ENCODE measurements at places on chromosomes 7 and 10.

DNA sequence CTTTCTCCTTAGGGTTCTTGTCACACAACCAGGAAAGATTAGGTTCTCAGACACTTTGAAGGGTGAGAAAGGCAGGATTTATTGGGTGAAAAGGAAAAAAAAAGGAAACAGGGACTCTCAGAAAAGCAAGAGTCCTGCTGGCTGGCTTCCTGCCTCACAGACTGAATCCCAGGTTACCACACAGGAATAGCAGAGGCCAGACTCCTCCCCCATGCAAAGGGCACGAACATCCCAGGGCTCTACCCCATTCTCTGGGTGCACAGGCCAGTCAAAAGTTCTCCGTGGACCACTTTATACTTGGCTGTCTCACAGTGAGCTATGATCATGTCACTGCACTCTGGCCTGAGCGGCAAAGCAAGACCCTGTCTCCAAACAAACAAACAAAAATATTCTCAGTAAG, 42.6 kb downstream of the HOXA1 start:
- no peak for DNase-seq

- DNase-seq, result no peak
These were observed 35.0 kb upstream of the CPXM2 start for GRCh38 chr10:123926401-123927264.

GRCh38 chr7:116521046-116521664, 3.7 kb upstream of the CAV1 start:
- no peak for DNase-seq

- no peak for DNase-seq
These were observed 4.0 kb downstream of the AEBP1 start for GRCh38 chr7:44107961-44108767.

DNA sequence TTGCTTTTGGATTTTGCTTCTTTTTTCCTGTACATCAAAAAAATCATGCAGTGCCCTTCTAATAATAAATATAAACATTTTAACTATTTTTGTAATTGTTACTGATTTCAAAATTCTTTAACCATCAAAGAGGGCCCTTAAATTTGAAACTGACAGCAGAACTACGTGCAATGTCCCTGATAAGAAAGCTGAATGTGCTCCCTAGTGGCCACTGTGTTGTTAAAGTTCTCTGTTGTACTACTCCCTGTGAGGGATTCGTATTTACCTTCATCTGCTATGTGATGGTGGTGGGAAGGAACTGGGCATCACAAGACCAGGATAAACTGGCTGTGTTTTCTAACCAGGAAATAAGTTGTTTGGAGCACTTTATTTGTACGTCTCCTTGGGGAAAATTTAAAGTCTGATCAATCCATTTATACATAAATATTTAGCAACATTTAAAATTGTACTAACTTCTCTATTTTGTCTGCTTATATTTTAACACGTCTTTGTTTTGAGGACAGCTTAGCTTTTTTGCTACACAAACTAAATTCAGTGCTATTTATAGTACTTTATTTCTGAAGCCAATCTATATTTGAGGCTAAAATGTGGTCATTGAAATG, 322.4 kb downstream of the HGF start:
- no peak for DNase-seq

DNA sequence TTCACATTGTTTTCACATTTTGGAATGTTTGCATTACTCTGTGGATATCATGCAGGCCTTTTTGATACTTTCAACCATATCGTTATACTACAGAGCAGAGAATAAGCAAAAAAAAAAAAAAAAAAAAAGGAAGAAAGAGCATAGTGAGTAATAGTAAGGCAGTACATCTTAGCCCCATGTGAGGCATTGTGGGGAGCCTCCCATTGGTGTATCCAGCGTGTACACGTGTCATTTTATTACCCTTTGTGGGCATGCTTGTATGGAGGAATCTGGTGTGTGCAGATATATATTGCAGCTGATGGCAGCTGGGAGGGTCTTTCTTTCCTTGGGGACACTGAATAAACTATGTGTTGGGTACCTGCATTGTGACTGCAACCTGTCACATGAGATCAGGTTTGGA, 19.6 kb downstream of the R3HCC1L start:
- DNase-seq, result no peak

DNA sequence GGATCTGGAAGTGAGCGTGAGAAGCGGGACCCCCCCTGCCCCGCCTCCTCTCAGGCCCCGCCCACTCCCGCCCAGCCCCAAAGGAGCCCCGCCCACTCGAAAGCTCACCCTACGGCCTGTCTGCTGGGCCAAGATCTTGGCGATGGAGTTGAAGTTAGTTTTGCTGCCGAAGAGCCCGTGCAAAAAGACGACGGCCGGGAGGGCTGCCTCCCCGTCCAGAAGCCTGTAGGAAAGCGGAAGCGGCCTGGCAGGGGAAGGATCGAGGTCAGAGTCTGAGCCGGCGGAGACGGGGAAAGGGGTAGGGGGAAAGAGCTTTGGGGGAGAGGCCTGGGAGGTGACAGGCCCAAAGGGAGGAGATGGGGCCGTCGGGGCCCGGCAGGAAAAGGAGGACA, 386 bp downstream of the ABHD11 start:
- no peak for DNase-seq

- DNase-seq, result no peak
These were observed 54.0 kb downstream of the NEURL1 start for GRCh38 chr10:103547391-103547946.

- DNase-seq, result no peak
These were observed 1.4 kb upstream of the MUC17 start for GRCh38 chr7:101018271-101019167.

DNA sequence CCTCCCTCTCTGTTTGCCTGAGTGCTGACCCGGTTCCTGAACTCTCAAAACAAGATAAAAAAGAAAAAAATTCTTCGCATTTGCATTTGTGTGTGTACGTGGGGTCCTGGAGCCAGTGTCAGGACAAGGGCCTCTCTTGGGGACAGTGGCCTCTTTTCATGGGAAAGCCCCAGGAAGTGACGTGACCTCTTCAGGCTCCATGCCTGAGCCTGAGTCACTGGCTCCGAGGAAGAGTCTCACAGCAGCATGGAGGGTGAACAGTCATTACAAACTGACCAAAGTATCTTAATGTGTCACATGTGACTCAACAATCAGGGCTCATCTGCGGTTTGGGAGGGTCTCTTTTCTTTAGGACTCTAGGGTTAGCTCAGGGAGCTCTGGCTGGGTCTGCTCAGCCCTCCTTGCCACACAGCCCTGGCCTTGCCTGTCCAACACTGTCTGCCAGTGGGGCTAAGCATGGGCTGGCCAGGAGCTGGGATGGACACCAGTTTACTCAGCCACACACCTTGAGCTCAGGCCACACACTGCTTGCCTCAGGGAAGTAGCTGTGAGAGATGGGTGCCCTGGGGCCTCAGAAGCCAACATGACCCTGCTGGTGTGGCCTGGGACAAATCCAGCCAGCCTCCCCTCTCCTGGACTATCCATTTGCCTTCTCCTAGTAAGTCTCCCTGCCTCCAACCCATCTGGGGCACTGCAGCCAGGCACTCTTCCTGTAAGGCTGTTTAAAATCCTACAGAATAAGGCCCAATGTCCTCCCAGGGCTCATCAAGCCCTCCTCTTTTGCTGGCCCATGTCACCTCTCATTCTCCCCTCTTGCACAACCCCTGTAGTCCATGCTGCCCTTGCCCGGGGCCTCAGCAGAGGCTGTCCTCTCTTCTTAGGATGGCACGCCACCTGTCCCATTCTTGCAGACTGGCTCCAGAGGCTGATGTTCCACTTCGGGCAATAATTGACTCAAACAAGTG, 10.5 kb downstream of the TMEM273 start:
- DNase-seq, result no peak

- no peak for DNase-seq
These were observed 164.7 kb downstream of the GNAT3 start for GRCh38 chr7:80347173-80347572.

- DNase-seq, result no peak
These were observed 74.8 kb upstream of the SH2B2 start for GRCh38 chr7:102211590-102212550.

- no peak for DNase-seq
These were observed 228.1 kb downstream of the BAMBI start for GRCh38 chr10:28905371-28905770.

DNA sequence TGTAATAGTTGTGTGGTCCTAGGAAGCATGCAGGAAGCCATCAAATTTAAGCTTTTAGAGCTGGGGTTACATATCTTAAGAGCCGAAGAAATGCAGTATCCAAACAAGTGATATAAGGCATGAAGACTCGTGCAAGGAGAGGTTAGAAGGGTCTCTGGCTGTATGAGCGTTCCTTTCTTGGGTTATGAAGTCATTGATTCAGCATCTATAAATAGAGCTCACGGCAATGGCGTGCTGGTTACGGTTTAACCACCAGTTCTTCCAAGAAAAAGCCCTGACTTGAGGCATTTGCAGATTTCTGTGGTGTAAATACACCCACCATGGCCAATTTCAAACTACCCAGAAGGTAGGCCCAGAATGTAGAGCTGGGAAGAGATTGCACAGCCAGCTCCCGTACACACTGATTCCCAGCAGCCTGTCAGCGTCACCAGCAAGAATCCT, 72.0 kb upstream of the KAT6B start:
- DNase-seq, result no peak

GRCh38 chr7:102305414-102306268, 19.0 kb downstream of the SH2B2 start:
- DNase-seq, result no peak

DNA sequence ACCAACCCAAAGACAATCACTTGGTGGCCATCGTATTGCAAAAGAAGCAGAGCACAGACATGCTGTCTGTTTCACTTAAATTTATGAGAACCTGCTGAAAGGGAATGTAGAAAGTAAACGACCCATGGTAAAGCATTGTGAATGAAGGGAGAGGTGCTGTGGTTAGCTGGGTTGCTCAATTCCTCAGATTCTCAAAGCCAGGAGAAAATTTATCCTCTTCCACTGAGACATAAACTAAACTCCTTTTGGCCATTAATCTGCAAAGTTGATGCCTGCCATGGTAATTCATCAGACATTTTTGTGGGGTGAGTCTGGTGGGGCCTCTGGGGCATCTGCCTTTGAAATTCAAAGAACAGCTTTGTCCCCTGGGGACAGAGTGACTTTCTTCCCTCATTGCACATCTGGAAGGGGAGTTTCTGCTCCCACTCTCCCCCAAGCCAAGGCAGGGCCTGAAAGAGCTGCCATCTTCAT, 951.0 kb downstream of the LRMDA start:
- DNase-seq, result no peak

DNA sequence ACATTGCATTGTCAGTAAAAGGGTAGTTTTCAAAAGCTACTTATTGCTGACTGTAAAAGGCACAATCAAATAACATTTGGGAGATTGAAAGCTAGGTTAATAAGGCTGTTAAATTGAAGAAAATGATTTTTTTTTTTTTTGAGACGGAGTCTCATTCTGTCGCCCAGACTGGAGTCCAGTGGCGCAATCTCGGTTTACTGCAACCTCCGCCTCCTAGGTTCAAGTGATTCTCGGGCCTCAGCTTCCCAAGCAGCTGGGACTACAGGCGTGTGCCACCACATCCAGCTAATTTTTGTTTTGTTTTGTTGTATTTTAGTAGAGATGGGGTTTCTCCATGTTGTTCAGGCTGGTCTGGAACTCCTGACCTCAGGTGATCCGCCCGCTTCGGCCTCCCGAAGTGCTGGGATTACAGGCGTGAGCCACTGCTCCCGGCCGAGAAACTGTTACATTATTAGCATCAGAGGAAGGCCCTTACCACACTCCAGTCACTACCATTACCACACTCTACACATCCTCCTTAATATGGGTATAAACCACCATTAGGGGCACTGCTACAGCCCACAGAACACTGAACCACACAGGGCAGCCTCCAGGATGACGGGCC, 1.0 kb downstream of the CYP51A1 start:
- DNase-seq, result no peak

GRCh38 chr7:134176037-134176350, 48.9 kb downstream of the LRGUK start:
- DNase-seq, result no peak

- DNase-seq, result no peak
These were observed 501.6 kb downstream of the GALNT17 start for GRCh38 chr7:71633551-71634008.

- DNase-seq, result no peak
These were observed 91.8 kb downstream of the ARHGAP12 start for GRCh38 chr10:31836569-31837406.

DNA sequence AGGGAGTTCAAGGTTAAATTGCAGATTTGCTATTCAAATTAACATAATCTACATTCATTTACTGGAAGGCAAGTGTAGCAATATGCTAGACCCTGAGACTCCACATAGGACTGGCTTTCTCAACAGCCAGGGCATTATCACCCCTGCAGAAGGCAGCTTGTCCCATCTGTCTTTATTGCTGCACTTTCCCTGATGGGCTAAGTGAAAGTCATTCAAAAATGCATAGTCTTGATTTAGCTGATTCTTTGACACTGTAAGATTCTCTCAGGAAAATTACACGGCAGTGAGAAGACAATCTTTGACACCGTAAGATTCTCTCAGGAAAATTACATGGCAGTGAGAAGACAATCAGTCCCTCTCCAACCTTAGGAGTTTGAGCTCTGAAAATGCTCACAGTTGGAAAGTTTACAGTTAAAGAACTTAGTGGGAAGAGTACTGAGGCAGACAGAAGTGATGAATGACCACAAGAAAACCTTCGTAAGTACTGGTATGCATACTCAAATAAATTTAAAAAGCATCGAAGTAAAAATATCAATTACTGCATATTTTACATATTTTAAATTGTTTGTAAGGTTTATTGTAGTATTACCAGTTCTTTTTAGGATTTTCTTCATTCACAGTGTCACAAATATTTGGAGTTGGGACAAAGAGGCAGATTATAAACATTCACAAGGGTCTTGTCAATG, 88.9 kb downstream of the RAPGEF5 start:
- DNase-seq, result no peak

DNA sequence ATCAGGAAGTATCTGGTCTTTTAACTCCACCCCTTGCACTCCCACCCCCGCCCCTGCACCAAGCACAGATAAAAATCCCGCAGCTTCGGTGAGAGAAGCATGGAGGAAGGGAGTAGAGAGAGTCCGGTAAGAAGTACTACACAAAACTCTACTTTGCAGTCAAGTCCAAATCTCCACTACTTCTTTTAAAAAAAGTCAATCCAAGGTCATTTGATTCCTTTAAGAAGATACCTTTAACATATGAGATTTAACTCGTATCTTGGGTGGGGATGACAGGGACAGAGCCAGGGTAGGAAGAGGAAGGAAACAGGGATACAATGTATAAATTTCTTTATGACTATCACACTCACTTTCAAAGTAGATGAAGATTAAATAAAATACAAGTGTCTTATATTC, 132.1 kb downstream of the NRBF2 start:
- peak; percentile 5 for DNase-seq

DNA sequence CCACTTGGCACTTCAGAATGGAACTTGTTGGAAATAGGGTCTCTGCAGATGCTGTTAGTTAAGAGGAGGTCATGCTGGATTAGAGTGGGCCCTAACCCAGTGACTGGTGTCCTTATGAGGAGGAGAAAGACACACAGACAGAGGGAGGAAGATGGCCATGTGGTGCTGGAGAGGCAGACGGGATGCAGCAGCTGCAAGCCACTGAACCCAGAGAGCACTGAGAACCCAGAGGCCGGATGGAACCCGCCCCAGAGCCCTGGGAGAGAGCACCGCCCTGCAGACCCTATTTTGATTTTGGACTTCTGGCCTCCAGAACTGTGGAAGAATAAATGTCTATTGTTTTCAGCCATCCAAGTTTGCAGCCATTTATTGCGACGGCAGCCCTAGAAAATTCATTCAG, 58.0 kb upstream of the EBF3 start:
- DNase-seq, result no peak
